ENCODE measurements at places on chromosomes 16 and 17.

DNA sequence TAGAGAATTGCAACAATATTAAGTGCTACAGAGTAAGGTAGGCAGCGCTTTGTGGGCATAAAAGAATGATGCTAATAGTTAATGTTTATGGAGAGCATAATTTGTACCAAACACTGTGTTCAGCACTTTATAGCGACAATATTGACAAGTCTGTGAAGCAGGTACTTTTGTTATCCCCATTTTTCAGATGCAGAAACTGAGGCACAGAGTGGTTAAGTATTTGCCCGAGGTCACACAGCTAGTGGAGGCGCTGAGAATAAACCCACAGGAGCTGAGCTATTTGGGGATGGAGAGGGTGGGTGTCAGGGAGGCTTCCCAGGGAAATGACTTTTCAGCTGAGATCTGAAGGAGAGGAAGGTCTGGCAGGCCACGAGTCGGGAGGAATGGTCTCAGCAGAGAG lies 39.4 kb downstream of the TMEM186 start:
- no peak for DNase-seq

- no peak for DNase-seq
Observed at GRCh38 chr16:5035909-5036227, 2.1 kb upstream of the NAGPA start.

GRCh38 chr16:12802661-12803060 lies 1.0 kb downstream of the CPPED1 start:
- no peak for DNase-seq

GRCh38 chr17:81387100-81388090 lies 7.9 kb upstream of the BAHCC1 start:
- no peak for DNase-seq

GRCh38 chr17:19345067-19345460 lies 17.5 kb downstream of the B9D1 start:
- DNase-seq = no peak

GRCh38 chr17:13228225-13228624 lies 210.4 kb upstream of the ELAC2 start:
- DNase-seq = no peak

DNA sequence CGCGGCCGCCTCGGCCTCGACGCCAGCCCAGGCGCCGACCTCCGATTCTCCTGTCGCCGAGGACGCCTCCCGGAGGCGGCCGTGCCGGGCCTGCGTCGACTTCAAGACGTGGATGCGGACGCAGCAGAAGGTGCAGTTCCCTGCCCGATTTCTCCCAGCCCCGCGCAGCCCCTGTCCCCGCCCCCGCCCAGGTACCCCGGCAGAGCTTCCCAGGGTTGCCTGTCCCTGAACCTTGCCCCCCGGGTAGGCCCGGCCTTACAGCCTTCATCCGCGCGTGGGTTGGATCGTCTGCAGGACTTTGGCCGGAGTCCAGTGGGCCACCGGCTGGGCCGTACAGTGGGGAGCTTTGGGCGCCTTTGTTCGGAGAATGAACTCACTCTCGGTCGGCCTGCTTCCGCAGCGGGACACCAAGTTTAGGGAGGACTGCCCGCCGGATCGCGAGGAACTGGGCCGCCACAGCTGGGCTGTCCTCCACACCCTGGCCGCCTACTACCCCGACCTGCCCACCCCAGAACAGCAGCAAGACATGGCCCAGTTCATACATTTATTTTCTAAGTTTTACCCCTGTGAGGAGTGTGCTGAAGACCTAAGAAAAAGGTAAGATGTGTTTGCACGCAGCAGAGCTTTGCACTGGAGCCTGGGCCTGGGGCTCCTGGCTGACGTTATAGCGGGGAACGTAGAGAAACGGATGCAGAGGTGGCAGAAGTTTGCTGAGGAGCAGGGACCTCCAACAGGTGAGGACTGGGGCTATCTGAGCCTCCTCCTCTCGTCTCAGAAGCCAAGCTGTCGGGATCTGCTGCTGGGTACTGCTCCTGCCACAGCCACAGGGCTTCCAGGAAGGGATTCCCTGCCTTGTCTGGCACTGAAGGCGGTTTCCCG lies 593 bp downstream of the GFER start:
- no peak for DNase-seq

- no peak for DNase-seq
Observed at GRCh38 chr17:64386412-64387144, 4.1 kb downstream of the PECAM1 start.

- no peak for DNase-seq
Observed at GRCh38 chr17:6278376-6278775, 156.5 kb downstream of the AIPL1 start.

DNA sequence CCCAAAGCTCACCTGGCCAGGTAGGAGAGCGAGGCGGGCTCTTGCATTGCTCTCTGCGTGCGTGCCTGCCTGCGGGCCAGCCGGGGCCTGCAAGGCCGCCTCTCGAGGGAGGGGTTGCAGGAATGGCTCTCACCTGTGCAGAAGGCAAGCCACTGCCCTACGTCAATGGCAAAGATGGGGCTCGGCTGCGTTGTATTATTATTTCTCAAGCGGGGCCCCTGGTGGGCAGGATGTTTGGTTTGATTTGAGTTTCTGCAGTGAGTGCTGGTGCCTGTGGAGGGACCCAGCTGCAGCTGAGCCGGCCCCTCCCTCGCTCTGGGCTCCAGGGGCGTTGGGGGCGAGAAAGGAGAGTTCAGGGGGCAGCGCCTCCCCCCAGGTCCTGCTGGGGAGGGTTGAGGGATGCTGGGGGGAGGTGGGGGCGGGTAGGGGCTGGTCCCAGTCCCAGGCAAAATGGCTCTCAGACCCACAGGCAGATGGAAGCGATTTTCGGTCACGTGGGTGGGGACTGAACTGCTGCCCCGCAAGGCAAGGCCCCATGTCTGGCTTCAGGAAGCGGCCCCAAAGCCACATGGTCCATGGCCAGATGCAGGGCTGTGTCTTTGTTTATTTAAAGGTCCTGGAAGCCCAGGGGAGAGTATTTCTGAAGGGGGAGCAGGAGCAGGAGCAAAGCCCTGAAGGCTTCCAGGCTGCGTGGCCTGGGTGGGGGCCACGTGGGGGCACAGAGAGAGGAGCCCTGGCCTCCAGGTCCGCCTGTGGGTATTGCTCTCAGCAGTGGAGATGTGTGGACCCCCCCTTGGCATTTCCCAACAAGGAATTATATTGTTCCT lies 338.8 kb downstream of the SEC14L1 start:
- no peak for DNase-seq

- DNase-seq = no peak
Observed at GRCh38 chr17:56009795-56010651, 143.3 kb upstream of the ANKFN1 start.

DNA sequence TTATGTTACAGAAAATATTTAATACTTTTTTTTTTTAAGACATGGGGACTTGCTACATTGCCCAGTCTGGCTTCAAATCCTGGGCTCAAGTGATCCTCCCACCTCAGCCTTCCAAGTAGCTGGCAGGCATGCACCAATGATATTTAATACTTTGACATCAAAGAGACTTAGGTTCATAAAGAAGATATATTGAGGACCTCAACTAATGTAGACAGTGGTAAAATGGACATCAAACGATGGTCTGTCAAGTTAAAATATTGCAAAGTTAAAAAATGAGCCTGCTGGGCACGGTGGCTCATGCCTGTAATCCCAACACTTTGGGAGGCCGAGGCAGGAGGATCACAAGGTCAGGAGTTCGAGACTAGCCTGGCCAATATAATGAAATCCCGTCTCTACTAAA lies 8.7 kb downstream of the TEFM start:
- no peak for DNase-seq

DNA sequence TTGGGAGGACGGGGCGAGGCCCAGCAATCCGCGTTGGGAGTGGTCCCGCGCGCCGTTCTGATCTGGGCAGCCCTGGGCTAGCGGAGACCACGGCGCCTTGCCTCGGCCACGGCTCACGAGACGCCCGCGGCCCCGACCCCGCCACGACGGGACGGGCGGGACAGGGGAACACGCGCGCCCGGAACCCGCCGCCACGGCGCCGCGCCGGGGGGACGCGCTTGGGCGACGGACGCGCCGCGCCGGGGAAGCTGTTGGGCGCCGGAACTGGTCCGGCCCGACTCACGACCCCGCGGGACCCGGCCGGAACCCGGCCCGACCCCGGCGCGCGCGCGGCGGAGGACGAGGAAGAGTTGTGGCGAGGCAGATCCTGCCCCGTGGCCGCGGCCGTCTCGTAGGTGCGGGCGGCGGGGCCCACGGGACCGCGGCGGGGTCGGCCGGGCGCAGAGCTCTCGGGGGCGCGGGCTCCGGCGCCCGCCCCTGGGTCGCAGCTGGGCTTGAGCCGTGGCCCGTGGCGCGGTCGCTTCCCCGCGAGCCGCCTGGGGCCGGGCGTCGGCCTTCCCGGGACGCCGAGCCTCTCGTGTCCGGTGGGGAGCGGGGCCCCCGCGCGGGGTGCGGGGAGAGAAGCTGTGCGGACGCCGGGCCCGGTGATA lies at the start of gene ACSF3:
TSS of gene ACSF3 (plus strand) at position 251 of the 650 bp plus-strand sequence. CDS start 6,830 bp downstream, outside the sequence.
- no peak for DNase-seq

DNA sequence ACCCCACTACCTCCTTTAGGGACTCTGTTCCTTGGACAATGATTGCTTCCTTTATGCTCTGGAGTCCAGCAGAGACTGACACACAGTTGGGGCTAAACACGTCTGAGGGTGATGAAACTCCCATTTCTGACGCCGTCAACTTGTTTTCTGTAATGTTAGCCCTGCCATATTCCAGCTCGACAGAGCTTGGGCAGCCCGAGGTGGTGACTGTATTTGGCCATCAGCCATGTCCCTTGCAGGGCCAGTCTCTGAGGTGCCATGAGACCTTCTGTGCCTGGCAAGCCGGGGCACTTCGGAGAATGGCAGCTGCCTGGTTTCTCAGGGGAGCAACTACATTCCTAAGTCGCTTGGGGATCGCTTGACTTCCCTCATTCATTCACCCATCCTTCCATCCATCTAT lies 278.9 kb upstream of the TNRC6C start:
- no peak for DNase-seq

DNA sequence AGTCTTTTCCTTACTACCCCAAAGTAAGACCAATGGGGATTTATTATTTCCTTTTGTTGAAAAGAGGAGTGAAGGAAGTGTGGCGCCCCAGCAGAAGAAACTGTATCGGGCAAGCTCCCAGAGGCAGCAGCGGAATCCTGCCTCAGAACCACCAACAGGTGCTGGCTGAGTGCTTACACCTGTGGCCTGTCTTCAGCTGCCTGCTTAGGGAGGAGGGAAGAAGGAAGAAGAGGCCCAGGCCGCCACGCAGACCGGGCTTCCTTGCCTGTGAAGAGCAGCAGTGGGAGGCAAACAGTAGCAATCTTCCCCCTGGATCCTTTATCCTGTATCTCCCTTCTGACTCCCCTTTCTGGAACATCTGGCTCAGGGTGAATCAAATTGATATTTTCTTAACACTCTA lies 134.7 kb downstream of the AATF start:
- no peak for DNase-seq

DNA sequence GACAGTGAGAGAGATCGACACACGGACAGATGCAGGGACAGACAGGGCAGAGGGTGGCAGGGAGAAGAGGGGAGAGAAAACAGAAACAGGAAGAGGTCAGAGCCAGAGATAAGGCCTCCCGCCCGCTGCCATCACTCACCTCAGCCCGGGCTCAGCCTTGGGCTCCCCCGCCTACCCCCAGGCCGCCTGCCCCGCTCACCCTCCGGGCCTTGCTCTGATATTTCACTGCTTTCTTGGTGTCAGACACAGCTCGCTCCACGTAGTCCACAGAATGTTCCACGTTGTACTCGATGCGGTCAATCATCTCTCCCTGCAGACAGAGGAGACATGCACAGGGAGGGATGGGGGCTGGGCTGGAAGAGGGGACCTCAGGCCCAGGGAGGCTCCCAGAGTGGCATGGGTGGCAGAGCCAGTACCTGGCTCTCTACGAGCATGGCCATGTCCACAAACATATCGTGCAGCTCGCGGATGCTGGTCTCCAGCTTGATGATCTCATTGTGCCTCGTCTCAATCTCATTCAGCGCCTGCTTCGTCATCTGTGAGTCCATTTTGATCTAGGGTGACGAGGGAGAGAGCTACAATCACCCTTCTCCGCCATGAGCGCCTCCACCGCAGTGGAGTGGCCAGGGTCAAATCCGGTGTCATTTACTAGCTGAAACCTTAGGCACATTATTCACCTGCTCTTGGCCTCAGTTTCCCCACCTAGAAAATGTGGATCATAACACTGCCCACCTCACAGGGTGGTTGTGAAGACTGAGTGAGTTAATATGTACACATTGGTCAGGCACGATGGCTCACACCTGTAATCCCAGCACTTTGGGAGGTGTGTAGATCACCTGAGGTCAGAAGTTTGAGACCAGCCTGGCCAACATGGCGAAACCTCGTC lies 8.2 kb downstream of the HSD3B7 start:
- no peak for DNase-seq

- no peak for DNase-seq
Observed at GRCh38 chr17:34300652-34301370, 15.3 kb downstream of the CCL11 start.

DNA sequence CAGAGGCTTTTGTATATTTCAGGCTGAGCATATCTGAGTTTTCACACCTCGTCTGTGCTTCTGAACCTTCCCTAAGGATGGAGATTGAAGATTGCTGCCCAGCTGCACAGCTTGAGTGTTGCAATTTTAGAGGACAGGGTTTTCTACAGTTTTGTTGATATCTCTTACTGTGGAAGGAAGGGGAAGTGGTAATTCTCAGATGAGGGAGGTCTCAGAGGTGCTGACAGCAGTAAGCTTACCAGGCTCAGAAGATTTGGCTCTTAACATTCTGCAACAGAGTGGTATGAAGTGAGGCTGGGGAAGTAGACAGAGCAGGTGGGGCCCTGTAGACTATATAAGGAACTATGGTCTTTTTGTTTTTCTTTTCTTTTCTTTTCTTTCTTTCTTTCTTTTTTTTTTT lies 45.8 kb upstream of the ARHGAP17 start:
- DNase-seq = no peak

DNA sequence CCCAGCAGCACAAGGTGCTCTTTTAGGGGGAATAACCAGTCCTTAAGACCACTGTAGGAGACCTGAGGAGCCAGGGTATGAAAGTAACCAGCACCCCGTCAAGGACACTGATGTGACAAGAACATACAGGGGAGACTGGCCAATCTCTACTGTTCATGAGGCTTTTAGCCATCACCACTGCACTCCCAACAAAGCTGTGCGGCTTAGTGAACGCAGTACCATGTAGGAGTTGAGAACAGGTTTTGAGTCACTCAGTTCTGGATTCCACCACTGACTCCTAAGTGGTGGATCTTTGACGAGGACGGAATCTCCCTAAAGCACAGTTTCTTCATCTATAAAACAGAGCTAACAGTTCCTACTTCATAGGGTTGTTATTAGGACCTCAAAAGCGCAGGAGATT lies 26.8 kb downstream of the COG4 start:
- DNase-seq = no peak

DNA sequence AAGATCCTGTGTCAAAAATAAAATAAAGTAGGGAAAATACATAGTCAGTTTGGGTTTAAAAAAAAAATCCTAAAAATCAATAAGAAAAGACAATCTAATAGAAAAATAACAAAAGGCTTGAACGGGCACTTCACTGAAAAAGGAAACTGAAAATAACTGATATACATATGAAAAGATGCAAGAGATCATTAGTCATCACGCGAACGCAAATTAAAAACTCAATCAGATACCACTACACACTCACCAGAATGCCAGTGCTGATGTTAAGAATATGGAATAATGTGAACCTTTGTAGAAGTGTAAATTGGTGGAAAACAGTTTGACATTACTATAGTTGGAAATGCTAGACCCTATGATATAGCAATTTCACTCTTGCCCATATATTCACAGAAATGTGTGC lies 14.6 kb downstream of the GNGT2 start:
- no peak for DNase-seq

All from NCI-H187 treated with DMSO at 0.1 percent for 48 hours (cell line).